Stimulated activated CD4-positive, alpha-beta T cell treated with anti-CD3 and anti-CD28 coated beads, Interleukin-15, amount 100 ng/mL, for 24 hours (primary cell): ENCODE measurements at places on chromosomes 1 and 21.

GRCh38 chr1:23120383-23120782 lies 48.3 kb downstream of the LUZP1 start:
- DNase-seq, result no peak

DNA sequence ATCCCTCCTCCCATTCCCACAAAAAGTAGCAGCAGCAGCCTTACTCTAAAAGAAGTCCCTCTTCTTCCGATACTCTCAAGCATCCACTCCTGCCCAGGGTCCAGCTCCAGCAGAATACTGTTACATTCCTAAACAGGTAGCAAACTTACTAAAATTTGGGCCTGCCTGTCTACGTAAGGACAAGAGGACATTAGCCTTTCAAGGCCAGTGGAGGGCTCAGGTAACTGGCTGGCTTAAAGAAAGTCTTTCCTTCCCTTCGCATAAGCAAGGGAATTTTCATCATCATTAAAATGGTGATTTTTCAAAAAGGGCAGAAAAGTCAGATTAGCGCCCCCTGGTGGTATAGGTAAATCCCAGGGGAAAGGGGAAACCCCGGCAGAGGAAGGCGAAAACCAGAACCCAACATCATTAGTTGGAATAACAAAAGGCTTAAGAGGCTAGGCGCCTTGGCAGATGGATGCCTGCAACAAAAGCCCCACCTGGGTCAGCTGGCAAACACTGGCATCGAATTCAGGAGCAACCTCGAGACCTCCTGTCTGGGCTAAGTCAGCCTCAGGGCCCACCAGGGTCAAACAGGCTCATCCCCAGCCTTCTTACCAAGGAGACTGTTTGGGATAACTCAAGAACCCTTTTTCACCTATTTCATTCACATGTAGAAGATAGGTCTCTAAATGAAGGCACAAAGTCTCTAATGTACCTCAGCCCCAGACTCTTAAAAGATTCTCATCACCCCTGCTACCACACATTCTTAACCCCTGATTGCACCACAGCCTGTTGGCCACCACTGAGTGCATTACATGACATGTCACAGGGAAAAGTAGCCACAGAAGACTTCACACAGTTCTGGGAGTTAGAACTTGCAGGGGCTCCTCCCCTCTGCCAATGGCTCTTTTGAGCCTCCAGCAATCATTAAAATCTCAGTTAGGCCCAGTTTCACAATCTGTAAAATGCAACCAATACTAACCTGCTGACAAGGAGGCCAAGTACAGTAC lies 36.7 kb downstream of the ERI3 start:
- peak; percentile 58 for DNase-seq

- no peak for DNase-seq
Observed at GRCh38 chr1:40706626-40707025, 15.1 kb downstream of the NFYC start.

GRCh38 chr1:239417221-239417620 lies 30.9 kb downstream of the CHRM3 start:
- DNase-seq, result no peak

GRCh38 chr1:109094377-109094803 lies 3.8 kb downstream of the TMEM167B start:
- no peak for DNase-seq

GRCh38 chr1:199338760-199339159 lies 688.8 kb upstream of the NR5A2 start:
- no peak for DNase-seq

- peak; percentile 87 for DNase-seq
Observed at GRCh38 chr1:226702957-226703831, 35.9 kb downstream of the ITPKB start.

GRCh38 chr1:50981741-50982140 lies 11.7 kb downstream of the CDKN2C start:
- no peak for DNase-seq
